Osteoblast (primary cell): ENCODE measurements at places on chromosomes 11 and 22. TPM values are rescaled to one million over a fixed set of nuclear protein-coding genes. Genes with fewer than 3 reads are reported as not detected.

The SEC14L2 gene
- 16.6 and 19.2 TPM in 2 replicates for total RNA-seq

The DBX1 gene
- not detected in 2 replicates for total RNA-seq

The GP1BB gene
- total RNA-seq, result 0.88 and 1.8 TPM in 2 replicates

The EIF1AD gene
- 28.6 and 31.2 TPM in 2 replicates for total RNA-seq

The TRIM3 gene
- 25.3 and 36.2 TPM in 2 replicates for total RNA-seq

The DSCAML1 gene
- total RNA-seq, result not detected in 2 replicates

The DNAJB7 gene
- total RNA-seq, result not detected in 2 replicates

The DEAF1 gene
- total RNA-seq, result 38.0 and 44.2 TPM in 2 replicates

The APOL2 gene
- total RNA-seq, result 50.7 and 56.1 TPM in 2 replicates

The PLEKHB1 gene
- 0.36 and 1.8 TPM in 2 replicates for total RNA-seq

The APOL1 gene
- total RNA-seq, result 34.8 and 38.7 TPM in 2 replicates

The GRK2 gene
- total RNA-seq, result 21.4 and 23.6 TPM in 2 replicates

The LUZP2 gene
- not detected in 2 replicates for total RNA-seq

The RASL10A gene
- total RNA-seq, result not detected in 2 replicates

The NAALAD2 gene
- total RNA-seq, result 0.59 and 1.8 TPM in 2 replicates
